ENCODE measurements at places on chromosomes 3 and 15.
A peak's percentile ranks its signal among the peaks of the same experiment; 100 is the strongest.

DNA sequence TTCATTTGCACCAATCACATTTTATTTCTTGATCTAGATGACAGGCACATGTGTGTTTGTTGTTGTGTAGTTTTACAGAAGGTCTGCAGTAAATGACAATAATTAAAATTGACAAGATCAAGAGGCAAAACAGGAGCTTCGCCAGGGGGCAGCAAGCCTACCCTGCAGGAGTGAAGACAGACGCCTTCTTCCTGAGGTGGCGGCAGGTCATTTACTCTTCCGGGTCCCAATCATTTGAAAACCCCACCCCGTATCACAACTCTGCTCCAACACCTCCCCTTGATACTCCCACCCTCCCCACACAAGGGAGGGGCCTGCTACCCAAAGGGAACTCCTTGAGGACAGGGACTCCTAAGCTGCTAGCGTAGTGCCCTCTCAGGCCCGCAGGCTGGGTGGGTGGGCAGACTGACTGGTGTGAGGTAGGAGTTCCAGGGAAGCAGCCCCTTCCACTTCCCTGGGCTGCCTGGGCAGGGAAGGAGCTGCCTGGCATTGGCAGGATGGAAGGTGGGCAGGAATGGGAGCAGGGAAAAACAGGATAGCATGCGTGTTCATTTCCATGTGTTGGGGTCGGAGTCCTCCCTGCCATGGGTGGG lies 13.1 kb downstream of the CHDH start:
- no peak for DNase-seq

- DNase-seq: no peak
Measured at GRCh38 chr3:121974601-121975111, 47.4 kb downstream of the ILDR1 start.

GRCh38 chr15:64634027-64634426 lies 141.4 kb downstream of the RBPMS2 start:
- DNase-seq: no peak

DNA sequence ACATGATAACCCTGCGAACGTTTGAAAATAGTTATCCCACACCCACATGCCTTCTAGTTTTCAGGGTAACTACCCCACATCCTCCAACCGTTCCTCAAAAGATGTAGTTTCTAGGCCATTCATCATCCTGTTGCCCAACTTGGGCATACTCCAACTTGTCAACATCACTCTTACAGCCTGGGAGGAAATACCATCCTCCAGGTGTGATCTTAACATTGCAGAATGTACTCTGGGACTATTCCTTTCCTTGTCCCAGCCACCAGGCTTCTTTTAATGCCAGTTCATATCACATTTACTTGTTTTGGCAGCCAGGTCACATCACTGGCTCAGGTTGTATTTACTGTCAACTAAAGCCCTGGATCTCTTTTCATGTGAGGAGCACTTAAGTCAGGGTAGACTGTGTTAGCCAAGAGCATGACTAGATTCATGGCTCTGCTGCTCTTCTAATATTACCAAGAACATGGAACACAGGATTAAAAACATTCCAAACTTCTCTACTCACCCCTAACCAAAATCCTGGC lies 4.0 kb upstream of the DENND6A start:
- DNase-seq: no peak

DNA sequence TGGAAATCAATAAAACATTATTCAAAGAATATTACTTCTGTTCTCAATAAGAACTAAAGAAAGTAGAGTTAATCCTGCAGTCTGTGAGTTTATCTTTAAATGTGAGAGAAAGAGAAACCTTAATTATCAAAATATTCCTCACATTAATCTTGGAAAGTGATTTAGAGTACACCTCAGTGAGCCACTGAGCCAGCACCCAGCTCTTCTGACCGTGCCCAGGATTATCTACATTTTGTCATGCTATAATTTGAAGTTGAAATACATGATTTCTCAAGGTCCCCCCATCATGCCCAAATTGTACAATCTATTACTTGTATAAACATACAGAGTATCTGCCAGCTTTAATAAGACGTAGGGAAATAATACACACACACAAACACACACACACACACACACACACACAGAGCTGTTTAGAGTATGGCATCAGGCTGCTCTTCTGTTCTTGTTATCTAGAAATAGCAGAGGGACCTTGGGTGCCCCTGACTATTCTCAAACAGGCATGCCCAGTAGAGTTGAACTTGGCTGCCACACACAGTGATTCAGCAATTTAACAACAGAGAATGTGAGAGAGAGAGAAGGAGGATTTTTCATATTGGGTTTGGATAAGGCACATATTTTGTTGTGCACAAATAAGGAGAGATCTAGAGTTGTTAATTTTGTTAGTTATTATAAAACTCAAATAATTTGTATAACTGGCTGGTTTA lies 74.4 kb downstream of the P2RY1 start:
- DNase-seq: no peak

DNA sequence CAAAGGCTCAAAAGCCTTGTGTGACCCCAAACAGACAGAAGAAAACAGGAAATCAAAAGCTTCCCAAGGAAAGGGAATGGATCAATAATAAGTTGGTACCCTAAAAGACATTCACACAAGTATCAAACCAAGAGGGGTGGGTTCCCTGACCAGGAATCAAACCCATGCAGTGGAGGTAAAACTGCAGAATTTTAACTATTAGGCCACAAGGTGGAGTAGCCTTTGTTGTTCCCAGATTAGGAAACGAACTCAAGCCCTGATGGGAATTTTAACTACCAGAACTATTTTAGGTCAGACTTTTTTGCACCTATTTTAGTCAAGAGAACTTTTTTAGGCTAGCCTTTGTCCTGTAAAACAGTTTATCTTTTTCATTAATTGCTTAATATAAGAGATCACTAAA lies 31.4 kb downstream of the SETMAR start:
- no peak for DNase-seq

DNA sequence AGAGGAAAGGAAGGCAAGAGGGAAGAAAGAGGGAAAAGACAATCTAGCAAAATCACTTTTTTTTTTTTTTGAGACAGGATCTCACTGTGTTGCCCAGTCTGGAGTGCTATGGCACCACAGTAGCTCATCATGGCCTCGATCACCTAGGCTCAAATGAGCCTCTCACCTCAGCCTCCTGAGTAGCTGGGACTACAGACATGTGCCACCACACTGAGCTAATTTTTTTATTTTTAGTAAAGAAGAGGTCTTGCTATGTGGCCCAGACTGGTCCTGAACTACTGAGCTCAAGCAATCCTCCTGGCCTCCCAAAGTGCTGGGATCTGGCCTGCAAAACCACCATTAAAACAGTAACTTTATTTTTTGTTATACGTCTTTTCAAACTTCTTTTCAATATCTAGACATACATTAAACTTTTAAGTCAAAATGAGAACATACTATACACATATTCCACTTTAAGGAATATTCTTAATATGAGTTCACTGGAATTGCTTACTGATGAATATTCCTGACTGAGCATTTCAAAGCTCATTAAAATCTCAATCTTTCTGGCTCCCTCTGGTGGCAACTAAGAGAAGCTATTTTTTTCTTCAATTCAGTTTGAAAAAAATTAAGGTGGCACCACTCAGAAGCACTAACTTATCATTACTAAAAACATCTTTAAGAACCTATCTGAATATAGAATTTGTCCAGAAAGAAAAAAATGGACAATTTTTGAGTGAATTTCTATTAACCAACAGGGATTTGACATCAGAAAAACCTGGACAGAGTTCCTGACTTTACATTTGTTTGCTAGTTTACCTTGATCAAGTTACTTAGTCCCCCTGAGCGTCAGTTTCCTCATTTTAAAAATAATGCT lies 40.9 kb downstream of the UACA start:
- no peak for DNase-seq

GRCh38 chr3:150242220-150242936 lies 165.7 kb upstream of the TSC22D2 start:
- no peak for DNase-seq

DNA sequence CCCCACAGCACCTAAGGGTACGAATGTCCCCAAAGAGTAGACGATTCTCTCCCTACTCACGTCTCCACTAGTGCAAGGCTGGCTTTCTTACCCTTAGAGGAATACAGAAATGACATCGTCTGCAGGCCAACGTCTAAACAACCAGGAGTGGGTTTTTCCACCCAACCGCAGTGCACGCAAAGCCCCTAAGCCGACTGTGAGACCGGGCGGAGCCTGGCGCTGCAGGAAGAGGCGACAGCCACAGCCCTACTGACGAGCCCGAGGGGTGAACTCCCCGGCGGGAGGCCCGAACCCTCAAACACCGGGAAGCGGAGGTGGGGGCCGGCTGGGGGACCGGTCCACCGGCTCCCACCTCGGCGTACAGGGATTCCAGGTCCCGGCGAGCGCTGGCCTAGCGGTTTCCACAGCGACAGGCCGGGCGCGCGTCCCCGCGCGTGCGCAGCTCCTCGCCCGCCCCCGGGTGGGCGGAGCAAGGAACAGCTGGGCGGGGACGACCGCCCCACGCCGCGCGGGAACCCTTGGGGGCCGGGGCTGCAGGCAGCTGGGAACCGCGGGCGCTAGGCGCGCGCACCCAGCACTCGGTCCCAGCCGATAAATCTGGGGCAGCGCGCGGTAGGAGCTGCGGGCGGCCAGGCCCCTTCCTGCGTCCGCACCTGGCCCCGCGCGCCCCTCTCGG lies at the start of the genes CEP19 and PIGX:
TSS of gene CEP19 (minus strand) at position 413 of the 676 bp plus-strand sequence. CDS start 3,593 bp downstream, outside the sequence.
TSS of gene PIGX (plus strand) at position 540 of the 676 bp plus-strand sequence.
- DNase-seq: peak; percentile 57

DNA sequence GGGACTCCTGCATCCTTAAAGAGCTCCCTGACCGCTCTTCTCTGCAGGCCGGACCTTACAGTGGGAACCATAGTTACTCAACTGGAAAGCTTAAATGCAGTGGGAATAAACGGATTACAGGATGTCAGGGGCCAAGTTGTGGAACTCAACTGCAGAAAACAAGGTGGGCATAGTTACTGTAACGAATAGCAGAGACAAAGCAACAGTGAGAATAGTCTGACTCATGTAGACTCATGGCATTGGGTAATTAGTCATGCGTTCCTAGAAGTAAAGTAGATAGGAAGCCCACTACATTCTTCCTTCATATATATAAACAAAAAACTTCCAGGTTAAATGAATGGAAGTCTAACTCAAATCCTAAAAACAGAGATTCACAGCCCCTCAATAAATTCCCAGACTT lies 95.5 kb upstream of the CHRNA7 start:
- no peak for DNase-seq

DNA sequence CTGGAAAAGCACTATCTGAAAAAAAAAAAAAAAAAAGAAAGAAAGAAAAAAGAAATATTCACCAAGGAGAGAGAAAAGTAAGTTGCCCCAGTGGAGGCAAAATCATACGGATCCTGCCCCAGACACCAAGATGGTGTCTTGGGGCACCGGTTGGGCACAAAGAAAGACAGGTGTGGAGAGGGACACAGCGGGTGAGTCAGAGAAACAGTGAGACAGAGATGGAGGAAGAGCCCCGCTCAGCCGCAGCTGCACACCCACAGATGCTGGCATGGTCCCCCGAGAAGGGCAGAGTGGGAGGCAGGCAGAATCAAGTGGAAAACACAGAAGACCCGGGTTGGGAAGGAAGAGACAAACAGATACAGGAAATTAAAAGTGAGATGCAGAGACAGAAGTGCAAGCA lies 129.7 kb upstream of the SMAD3 start:
- no peak for DNase-seq

DNA sequence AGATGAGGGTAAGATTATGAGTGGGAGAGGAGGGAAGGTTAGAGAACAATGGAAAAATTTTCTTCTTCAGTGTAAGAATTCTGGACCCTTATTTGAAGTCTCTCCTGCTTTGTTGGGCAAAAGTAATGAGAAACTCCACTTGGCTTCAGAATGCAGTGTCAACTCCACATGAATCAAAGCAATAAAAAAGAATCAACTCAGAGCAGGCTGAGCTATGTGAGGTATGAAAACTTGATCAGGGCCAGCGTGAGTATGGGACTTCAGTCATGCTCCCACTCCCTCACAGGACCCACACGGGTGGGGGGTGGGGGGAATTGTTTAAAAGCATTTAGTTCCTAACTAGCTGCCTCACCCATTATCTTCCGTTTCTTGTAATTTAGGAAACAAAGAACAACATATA lies 502.2 kb downstream of the PDCD6IP start:
- no peak for DNase-seq

GRCh38 chr3:8532251-8532871 lies 30.7 kb downstream of the LMCD1 start:
- no peak for DNase-seq

GRCh38 chr3:48696156-48696555 lies 10.4 kb upstream of the NCKIPSD start:
- no peak for DNase-seq

DNA sequence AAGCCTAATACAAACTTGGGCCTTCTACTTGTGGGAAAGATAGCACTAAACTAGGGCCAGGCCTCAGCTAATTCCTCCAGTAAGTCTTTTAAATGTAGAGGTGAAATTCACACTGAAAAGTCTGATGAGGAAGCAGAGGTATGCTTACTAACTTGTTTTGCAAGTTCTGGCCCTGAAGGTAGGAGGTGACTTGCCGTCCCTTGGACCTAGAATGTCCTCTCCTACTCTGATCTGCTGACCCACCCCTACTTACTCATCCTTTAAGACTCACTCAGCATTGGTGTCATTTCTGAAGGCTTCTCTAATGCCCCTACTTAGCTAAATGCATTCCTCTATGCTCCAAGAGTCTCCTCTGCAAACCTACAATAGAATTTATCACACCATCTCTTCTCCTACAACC lies 19.4 kb downstream of the RIOX2 start:
- DNase-seq: no peak

GRCh38 chr3:15063656-15064286 lies 1.3 kb downstream of the MRPS25 start:
- DNase-seq: no peak

DNA sequence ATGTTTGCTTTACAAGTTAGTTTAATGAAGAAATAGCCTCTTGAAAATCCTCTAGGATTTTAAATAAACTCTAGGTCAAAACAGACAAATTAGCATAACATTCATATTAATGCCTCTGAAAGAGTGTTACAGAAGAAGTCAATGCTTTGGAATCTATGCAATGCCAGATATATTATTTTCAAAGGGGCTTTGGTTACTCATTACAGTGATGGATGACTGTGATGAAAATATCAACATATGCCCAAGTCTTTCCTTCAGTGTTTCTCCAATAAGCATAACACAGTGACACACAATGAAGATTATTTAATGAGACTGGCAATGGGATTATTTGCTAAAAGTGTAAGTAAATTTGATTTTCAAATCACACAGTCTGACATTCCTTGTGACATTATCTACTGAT lies 1247.2 kb downstream of the ROBO2 start:
- no peak for DNase-seq
